ENCODE measurements at places on chromosomes 4 and X. TPM values are rescaled to one million over a fixed set of nuclear protein-coding genes. Genes with fewer than 3 reads are reported as not detected.

The CXCL11 gene
- not detected for total RNA-seq

The TEX11 gene
- total RNA-seq = 6.5 TPM

The NR0B1 gene
- 0.86 TPM for total RNA-seq

The SRPX gene
- total RNA-seq = 1.8 TPM

The MTHFD2L gene
- total RNA-seq = 21.1 TPM

The EGF gene
- 0.47 TPM for total RNA-seq

The RBM46 gene
- 0.62 TPM for total RNA-seq

The WNK3 gene
- 22.6 TPM for total RNA-seq

The ARHGAP36 gene
- total RNA-seq = 0.42 TPM

The DCX gene
- total RNA-seq = 171 TPM

The TLR6 gene
- total RNA-seq = 0.89 TPM
